ENCODE measurements at places on chromosomes 1 and 21. TPM values are rescaled to one million over a fixed set of nuclear protein-coding genes. Genes with fewer than 3 reads are reported as not detected.

EEIG2 gene
- total RNA-seq = 14.7 TPM

SELENOF gene
- 233 TPM for total RNA-seq

EFNA1 gene
- 2.8 TPM for total RNA-seq

SSR2 gene
- 273 TPM for total RNA-seq

RGS5 gene
- 4.1 TPM for total RNA-seq

MANEAL gene
- 31.3 TPM for total RNA-seq

LCE1B gene
- total RNA-seq = not detected

PTGS2 gene
- not detected for total RNA-seq

C8A gene
- not detected for total RNA-seq

DNA sequence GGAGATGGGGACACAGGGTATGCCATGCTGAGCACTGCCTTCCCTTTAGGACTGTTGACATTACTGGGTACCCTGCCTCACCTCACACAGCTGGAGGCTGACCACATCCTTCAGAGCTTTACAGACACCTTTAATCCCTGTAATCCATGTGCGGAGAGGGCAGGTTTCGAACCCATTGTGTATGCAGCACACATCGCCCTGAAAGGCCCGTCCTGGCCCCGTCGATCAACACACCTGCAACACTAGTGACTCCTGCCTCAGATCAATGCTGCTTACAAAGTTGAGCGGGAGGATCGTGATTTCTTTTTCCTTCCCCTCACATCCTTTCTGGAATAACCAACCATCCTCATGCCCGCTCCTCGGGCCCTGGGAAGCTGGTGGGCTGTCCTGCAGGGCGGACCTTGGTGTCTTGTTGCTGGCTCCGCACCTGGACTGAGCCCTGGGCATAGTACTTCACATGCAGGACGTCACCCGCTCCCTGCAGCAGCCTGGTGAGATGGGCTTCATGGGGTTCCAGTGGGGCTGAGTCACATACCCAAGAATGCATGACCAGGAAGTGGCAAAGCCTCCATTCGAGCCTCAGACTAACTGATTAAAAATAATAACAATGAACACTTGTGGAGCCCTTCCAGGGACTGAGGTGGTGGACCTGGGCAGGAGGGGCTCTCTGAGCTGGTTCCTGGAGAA lies 403.6 kb downstream of the PTPRU start:
- no peak for DNase-seq

GRCh38 chr1:109197158-109198042 lies 16.3 kb upstream of the SARS1 start:
- no peak for DNase-seq

- no peak for DNase-seq
Measured at GRCh38 chr1:118995312-118996016, 7.3 kb upstream of the TBX15 start.

DNA sequence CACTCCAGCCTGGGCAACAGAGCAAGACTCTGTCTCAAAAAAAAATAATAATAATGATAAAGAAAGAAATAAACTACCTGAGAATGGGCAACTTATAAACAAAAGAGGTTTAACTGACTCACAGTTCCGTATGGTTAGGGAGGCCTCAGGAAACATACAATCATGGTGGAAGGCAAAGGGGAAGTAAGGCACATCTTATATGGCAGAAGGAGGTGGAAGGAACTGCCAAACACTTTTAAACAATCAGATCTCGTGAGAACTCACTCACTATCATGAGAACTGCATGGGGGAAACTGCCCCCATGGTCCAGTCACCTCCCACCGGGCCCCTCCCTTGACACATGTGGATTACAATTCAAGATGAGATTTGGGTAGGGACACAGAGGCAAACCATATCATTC lies 6.3 kb upstream of the EGLN1 start:
- DNase-seq = no peak

DNA sequence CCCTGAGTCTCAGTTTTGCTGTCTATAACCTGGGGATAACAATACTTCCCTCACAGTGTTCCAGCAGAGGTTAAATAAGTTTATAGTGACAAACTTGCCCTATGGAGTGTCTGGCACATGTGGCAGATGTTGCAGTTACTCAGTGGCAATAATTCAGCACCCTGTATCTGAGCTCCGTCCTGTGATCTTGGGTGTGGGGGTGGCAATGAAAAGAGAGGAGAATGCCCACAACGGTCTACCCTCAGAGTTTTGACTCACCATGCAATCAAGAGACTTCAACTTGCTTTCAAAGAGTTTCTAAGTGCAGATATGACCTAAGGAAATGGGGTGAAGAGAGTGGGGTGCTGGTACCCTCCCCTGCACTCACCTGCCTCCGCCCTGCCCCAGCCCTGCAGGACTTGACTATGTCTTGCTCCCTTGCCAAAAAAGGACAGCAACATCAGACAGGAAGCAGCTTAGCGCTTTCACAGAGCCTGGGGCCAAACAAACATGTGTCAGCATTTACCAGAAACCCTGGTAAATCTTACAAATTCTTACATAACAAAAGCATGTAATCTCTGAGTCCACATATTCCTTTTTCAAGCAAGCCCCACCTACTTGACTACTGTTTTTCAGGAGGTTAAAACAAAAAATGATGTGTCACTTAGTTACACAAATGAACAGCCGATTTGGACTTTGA lies 185.1 kb upstream of the CAMK1G start:
- DNase-seq = no peak

DNA sequence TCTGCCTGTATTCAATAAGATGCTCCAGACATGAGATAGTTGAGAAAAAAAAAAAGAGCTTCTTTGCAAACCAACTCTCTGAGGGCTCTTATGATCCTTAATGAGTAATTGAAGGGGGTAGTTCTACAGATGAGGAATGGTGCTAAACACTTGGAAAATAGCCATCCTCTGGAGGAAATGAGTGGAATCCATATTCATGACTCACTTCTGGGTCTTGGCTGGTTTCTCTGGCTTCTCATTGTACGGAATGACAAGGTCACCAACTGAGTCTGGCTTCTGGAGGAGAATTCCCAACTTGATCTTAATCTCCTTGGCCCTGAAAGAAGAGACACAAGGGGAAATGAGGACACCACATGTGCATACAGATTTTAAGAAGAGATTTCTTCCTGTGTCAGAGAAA lies 34.7 kb downstream of the RGS5 start:
- DNase-seq = no peak

- peak; percentile 9 for DNase-seq
Measured at GRCh38 chr21:46431884-46432488, 26.7 kb upstream of the DIP2A start.

DNA sequence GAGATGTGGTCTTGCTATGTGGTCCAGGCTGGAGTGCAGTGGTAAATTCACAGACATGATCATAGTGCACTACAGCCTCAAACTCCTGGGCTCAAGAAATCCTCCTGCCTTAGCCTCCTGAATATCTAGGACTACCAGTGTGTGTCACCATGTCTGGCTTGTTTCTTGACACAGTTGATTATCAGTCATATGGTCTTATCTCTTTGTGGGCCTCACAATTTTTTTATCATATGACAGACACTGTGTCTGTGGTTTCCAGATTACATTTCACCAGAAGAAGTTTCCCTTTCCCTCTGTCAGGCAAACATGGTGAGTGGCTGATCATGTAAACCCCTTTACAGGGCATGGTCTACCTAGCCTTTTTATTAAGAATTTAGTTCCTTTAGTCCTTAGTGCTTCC lies 96.1 kb downstream of the HFM1 start:
- DNase-seq = no peak

DNA sequence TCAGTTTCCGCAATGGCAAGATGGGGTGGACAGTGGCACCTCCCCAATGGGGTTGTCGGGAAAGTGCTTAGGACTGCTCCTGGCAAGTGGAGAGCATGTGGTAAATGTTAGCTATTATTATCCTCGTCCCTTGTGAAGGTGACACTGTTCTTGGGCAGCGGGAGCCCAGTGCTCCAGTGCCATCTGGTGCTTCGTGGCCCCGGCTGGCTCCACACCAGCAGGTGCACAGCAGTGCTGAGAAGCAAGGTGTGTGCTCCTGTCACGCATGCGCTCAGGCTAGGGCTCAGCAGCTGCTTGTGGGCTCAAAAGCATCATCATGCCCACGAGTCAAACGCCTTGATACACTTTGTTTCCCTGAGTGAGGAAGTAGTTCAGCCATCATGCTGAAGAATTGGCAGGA lies 24.9 kb upstream of the KCNC4 start:
- DNase-seq = peak; percentile 90

- DNase-seq = no peak
Measured at GRCh38 chr1:10869933-10870332, 73.5 kb upstream of the CASZ1 start.

- DNase-seq = no peak
Measured at GRCh38 chr1:38685388-38685787, 174.2 kb downstream of the RRAGC start.

DNA sequence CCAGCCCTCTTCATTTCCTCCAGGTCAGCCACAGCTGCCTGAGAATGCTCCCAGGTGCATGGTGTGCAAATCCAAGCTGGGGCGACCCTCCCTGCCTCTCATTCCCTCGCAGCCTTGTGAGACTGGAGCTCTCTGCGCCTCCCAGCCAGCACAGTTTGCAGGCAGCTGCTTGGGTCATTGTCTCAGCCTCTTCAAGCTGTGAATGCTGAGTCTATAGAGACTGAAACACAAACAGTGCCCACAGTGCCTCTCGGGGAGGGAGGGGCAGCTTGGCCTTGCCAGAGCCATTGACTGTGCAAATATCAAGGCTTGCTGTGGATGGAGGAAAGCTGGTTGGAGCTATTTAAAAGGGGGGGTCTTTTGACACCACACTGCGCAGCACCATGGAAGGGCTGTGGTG lies 10.6 kb downstream of the PLXNA2 start:
- DNase-seq = peak; percentile 55

DNA sequence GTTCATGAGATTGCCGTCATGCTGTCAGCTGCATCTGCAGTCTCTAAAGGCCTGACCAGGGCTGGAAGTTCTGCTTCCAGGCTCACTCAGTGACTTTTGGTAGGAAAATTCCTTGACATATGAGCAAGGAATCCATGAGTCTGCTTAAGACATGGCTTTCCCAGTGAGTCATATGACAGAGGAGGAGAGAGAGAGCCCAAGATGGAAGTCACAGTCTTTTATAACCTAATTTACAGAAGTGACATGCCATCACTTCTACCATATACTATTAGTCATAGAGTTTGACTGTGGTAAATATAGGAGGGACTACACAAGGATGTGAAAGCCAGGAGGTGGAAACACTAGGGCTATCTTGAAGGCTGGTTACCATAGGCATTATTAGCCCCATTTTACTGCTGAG lies 115.2 kb downstream of the ROR1 start:
- DNase-seq = no peak

DNA sequence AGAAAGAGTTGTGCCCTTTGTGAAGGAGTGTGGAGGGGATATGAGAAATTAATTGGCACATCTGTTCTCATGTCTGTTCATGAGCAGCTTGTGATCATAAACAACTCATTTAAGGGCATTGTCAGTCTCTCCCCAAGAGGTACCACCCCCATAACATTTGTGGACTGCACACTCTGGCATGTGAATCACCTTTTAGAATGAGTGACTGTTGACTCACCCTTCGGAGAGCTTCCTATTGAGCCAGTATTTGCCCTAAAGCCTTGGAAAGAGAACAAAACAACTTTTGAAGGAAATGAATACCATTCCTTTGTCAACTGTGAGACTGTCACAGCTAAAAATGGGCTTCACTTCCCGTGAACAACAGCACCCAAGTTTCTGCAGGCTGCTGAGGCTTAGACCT lies 27.5 kb upstream of the MYSM1 start:
- DNase-seq = no peak

- DNase-seq = no peak
Measured at GRCh38 chr1:29266912-29267311, 30.6 kb downstream of the PTPRU start.

- peak; percentile 51 for DNase-seq
Measured at GRCh38 chr1:227315629-227316346, 2.5 kb downstream of the CDC42BPA start.

GRCh38 chr21:14977814-14978213 lies 87.0 kb downstream of the NRIP1 start:
- no peak for DNase-seq

DNA sequence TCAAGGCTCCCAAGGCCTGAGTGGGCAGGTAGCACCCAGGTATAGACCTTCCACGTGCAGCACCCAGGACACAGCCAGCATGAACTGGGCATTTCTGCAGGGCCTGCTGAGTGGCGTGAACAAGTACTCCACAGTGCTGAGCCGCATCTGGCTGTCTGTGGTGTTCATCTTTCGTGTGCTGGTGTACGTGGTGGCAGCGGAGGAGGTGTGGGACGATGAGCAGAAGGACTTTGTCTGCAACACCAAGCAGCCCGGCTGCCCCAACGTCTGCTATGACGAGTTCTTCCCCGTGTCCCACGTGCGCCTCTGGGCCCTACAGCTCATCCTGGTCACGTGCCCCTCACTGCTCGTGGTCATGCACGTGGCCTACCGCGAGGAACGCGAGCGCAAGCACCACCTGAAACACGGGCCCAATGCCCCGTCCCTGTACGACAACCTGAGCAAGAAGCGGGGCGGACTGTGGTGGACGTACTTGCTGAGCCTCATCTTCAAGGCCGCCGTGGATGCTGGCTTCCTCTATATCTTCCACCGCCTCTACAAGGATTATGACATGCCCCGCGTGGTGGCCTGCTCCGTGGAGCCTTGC lies 1.7 kb downstream of the GJB4 start:
- DNase-seq = no peak

DNA sequence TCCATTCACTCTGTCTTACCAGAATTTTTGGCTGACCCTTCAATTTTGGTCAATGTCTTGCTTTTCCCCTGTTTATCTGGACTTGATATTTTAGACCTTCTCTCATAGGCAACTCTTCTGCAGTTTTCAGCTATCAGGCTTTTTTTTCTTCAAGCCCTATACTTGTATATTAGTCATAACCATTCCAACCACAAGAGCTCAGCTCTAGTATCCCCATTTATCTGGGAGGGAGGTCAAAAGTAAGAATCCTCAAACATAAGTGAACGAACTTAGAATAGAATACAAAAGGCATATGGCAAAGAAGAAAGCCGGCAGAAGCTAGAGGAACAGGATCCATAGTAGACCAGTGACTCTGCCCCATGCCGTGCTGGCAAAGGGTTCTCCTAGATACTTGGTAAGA lies 45.9 kb upstream of the TNFSF4 start:
- no peak for DNase-seq

DNA sequence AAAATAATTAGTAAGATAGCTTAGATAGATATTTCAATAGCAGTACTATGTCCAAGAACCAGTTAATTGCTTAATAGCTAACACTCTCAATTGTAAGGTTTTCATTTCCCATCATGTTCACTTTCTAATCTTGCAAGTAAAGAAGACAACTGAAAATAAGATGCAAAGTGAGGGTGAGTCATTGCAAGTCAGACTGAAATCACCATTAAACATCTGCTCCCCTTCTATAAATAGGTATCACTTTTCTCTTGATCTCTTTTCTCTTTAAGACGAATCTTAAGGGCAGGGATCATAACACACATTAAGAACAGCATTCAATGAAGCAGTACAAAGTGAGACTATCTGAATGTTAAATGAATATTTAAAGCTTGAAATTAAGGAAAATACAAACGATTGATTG lies 40.4 kb downstream of the UBR4 start:
- DNase-seq = no peak

- no peak for DNase-seq
Measured at GRCh38 chr1:41423511-41424191, 60.8 kb downstream of the EDN2 start.

Measured in G401 (cell line).